ENCODE measurements at places on chromosomes 16 and 17.

DNA sequence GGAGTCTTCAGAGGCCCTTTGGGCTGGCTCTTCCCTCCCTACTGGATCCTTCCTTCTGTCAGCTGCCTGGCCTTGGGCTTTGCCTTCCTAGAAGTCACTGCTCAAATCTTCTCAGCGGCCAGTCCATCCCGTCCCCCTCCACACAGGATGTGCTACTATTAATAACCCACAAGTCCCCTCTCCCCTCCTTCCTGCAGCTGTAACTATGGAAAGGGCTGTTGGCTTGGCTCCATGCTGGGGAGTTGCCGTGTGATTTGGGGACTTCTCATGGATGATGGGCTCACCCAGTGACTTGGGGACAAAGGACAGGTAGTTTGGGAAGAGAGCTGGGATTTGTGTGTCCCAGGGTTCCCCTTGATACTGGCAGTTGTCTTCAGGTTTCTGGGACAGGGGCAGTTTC, 19.4 kb downstream of the TMEM94 start:
- no peak for DNase-seq

DNA sequence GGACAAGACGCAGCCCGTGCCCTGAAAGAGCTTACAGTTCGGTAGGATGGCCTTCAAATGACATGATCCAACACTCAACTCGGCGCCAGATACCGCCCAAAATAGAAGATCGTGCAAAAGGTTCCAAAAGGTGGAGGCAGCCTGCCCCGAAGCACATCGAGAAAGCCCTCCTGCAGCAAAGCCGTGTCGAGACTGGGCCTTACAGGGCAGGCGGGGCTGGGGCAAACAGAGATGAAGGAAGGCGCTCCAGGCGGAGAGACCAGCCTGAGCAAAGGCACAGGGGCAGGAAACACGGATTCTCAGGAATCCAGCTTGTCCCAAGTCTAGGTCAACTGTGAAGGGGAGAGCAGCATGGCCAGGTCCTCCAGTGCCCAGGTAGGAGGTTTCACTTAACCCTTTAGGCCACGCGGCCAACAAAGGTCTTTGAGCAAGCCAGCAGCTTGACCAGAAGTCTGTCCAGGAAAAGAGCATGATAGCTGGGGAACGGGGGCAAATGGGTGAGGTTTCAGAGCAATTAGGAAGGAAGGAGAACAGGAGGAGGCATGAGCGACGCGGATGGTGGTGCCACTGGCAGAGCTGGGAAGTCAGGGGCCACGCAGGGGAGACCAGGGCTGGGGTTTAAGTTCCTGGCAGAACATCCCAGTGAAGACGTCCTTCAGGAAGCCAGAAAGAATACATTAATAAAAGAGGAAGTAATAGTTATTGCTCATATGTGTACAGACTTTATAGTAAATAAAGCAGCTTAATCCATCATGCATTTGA, 21.2 kb upstream of the EIF1 start:
- DNase-seq = no peak

GRCh38 chr17:39416141-39416540, 14.7 kb upstream of the FBXL20 start:
- no peak for DNase-seq

GRCh38 chr17:39794249-39794970, 56.7 kb downstream of the GRB7 start:
- no peak for DNase-seq

GRCh38 chr17:79028496-79029326, 4.7 kb downstream of the C1QTNF1 start:
- no peak for DNase-seq

- DNase-seq = no peak
Measured at GRCh38 chr16:70663524-70664324, 17.4 kb downstream of the IL34 start.

DNA sequence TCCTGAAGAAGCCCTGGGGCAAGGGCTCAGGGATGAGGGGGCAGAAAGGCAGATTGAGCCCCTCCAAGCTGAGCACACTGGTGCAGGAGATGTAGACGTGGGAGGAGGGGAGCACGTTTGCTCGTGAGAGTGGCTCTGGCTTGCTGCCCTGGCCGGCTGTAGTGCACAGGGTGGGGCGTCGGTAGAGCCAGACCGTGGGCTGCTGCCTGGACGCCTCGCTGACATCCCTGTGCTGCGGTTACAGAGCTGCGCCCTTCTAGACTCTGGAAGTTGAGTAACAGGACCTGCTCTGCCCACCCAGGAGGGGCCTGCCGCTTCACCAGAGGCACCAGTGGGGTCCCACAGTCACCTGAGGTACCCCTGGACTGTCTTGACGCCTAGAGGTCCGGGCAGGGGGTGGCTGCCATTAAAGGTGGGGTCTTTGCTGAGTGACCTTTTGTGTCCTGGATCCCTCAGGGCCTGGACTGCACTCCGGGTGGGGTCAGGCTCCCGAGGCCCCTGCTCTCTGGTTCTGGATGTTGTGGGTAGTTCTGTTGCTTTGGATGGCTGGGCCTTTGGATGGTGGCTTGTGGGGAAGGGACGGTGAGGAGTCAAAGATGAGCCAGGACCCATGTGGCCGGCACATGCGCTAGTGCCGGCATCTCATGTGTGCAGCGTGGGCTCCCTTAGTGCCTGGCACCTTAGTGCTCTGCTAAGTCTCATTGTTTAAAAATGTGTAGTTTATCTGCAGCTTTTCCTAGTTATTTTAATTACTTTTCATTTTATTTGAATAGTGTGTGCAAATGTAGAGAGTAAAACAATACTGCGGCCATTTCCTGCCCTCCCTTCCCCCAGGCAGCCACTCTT, 41.7 kb downstream of the PGS1 start:
- no peak for DNase-seq

All from activated T-cell treated with anti-CD3 and anti-CD28 coated beads, Interleukin-2, amount 50 U/mL, for 48 hours (primary cell).